ENCODE measurements at places on chromosomes 16 and 17.

- no peak for DNase-seq
These were observed 37.1 kb downstream of the NXPH3 start for GRCh38 chr17:49612726-49613125.

GRCh38 chr16:83853834-83854233 is 45.1 kb upstream of the MLYCD start:
- no peak for DNase-seq

- DNase-seq, result no peak
These were observed 4.5 kb upstream of the RMI2 start for GRCh38 chr16:11340710-11341109.

- no peak for DNase-seq
These were observed 4.0 kb downstream of the IRX5 start for GRCh38 chr16:54934481-54935265.

- no peak for DNase-seq
These were observed 16.4 kb downstream of the CDH5 start for GRCh38 chr16:66382966-66383299.

GRCh38 chr17:61750656-61751055 is 112.7 kb downstream of the BRIP1 start:
- no peak for DNase-seq

GRCh38 chr17:29119265-29119664 is 60.9 kb downstream of the MYO18A start:
- DNase-seq, result no peak

GRCh38 chr16:73546341-73546845 is 498.5 kb upstream of the ZFHX3 start:
- DNase-seq, result no peak

DNA sequence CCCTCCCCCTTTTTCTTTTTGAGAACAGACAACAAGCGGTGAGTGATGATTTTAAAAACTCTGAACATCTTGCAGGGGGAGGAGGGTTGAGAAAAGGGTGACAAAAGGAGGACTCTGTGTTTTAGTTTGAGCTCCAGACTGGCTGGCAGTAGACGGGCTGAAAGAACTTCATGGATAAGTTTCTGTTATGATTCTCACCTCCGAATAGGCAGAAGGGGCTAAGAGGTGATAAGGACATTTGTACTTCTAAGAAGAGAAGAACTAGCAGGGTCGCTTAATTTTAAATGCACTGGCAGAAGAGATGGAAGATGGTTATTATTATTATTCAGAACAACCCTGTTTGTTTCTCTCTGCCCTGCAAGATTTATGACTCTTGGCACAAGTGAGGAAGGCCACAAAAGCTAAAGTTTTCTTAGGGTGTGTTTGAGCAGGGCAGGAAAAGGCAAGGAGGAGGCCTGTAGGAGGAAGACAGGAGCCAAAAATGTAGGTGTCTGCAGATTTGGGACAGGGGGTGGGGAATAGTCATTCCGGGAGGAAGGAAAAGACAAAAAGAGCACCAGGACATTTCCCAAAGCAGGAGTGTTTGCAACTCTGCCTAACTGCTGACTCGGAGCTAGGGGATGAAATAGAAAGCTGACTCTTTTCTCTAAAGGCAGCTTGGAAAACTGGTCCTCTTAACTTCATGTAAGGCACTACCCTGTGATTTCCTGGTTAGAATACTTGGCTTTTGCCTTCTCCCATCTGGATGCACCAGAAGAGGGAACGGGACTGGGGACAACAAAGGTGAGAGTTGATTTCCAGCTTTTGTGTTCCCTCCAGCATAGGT is 11.9 kb upstream of the HOXB2 start:
- DNase-seq, result no peak
